ENCODE measurements at places on chromosomes 7 and 10. TPM values are rescaled to one million over a fixed set of nuclear protein-coding genes. Genes with fewer than 3 reads are reported as not detected.

GRCh38 chr10:104521901-104522694, 119.0 kb upstream of the SORCS3 start:
- DNase-seq = no peak

DNA sequence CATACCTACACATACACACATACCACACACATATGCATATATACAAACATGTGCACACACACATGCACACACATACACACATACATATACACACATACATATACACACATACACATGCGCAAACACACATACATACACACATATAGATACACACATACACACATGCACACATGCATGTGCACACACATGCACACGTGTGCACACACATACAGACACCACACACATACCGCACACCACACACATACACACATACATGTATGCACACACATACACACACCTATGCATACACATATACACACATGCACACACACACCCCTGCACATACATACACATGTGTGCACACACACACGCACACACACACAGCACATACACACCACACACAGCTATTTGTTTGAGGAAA, 236.5 kb downstream of the WDR11 start:
- DNase-seq = no peak

- DNase-seq = no peak
These were observed 84.6 kb downstream of the AKAP9 start for GRCh38 chr7:92025260-92025659.

GRCh38 chr7:36509962-36510361, 120.3 kb downstream of the ANLN start:
- no peak for DNase-seq

Gene SFXN2
- total RNA-seq = 30.6 TPM

Gene TMEM236
- total RNA-seq = 0.09 TPM

Gene HPS1
- 58.3 TPM for total RNA-seq

Gene ICA1
- 0.46 TPM for total RNA-seq

Gene TMEM270
- total RNA-seq = not detected

Measured in CD8-positive, alpha-beta memory T cell (primary cell).